ENCODE measurements at places on chromosomes 2 and 18.

GRCh38 chr2:88925770-88926462 lies 234.4 kb downstream of the RPIA start:
- H3K27ac ChIP-seq = no peak overlapping the region
- peak; percentile 81 for DNase-seq

DNA sequence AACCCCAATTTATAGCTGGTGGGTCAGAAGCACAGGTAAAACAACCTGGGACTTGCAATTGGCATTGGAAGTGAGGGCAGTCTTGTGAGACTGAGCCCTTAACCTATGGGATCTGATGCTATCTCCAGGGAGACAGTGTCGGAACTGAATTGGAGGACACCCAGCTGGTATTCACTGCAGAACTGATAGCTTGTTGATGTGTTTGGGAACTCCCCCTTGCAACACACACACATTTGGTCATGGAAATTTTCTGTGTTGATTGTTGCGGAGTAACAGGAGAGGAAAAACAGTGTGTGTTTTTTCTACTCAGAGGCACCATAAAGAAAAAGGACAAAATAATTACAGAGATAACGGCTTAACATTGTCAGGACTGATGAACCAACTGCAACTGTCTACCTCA lies 16.1 kb downstream of the TPGS2 start:
- H3K4me3 ChIP-seq = no peak overlapping the region
- peaks cover 25% of the 10 kb centered on the region for H3K36me3 ChIP-seq
- H3K4me1 ChIP-seq = peaks cover 19% of the 10 kb centered on the region
- no peaks in the 10 kb centered on the region for H3K27me3 ChIP-seq
- H3K27ac ChIP-seq = peak overlapping the region; percentile 4
- no peak for DNase-seq

GRCh38 chr18:34514238-34514637 lies 195.9 kb upstream of the DTNA start:
- no peaks in the 10 kb centered on the region for H3K36me3 ChIP-seq
- no peaks in the 10 kb centered on the region for H3K4me1 ChIP-seq
- DNase-seq = no peak
- no peak overlapping the region for H3K4me3 ChIP-seq

DNA sequence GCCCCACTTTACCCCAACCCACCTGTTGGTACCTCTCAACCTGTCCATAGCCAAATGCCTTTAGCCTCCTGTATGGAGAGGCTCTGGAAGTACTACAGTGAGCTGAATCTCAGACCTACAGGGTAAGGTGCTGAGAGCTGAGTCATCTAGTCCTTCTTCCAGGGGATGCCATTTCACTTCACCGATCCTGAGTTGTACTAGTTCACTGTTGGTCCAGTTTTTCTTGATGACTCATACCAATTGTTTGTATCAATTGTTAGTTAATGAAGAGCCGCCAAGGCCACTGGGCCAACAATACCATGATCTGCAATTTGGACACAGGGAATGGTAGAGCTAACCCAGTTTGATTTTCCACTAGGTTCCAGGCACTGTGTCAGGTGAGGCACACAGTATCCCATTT lies 257.0 kb downstream of the CLIP4 start:
- H3K27me3 ChIP-seq = no peaks in the 10 kb centered on the region
- no peaks in the 10 kb centered on the region for H3K36me3 ChIP-seq
- no peak for DNase-seq
- no peak overlapping the region for H3K4me3 ChIP-seq

GRCh38 chr2:55144922-55145820 lies 86.9 kb downstream of the CLHC1 start:
- DNase-seq = no peak
- no peak overlapping the region for H3K27ac ChIP-seq
- no peaks in the 10 kb centered on the region for H3K36me3 ChIP-seq

GRCh38 chr18:7871560-7872456 lies 304.7 kb downstream of the PTPRM start:
- DNase-seq = no peak
- H3K27ac ChIP-seq = peak overlapping the region; percentile 65
- peaks cover 25% of the 10 kb centered on the region for H3K4me1 ChIP-seq

DNA sequence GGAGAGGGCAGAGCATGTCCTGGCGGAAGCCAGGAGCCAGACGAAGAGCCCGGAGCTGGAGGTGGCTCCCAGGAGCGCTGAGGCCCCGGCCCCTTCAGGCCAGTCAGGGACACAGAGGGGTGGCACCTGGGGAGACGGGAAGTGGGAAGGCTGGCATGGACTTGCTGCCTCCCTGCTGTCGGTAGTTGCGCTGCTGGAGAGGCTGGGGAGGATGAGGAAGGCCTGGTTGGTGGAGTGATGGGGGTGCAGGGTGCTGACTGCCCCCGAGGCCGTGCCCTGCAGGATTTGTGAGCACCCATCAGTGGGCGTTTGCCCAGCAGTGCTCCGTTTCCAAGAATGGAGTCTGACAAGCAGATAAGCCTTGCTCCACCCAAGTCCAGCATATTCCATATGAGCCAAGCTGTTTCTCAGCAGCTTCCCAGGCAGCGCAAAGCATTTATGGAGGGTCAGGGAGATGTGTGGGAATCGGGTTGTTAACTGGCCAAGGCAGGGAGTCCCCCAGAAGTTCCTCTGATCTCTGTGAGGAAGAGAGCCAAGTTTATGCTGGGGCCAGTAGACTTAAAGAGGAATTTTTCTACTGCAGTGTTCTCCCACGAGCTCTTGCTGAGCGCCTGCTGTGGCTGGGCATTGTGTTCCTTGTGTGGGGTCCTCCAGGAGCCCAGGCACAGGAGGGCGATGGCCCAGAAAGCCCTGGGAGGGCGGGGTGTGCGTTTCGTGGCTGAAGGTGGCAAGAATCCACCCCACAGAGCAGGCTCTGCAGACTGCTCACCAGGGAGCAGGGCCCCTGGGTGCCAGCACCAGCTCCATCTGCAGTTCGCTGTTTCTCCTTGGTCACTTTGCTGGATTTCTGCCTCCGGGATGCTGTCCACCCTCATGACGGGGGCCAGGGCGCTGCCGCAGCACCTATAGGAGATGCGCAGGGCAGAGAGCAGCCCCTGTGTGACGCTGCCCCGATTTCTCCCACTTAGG lies 250.2 kb downstream of the ALPK2 start:
- H3K36me3 ChIP-seq = peaks cover 60% of the 10 kb centered on the region
- H3K4me3 ChIP-seq = no peak overlapping the region
- no peak overlapping the region for H3K27ac ChIP-seq
- no peak for DNase-seq
- no peaks in the 10 kb centered on the region for H3K27me3 ChIP-seq

DNA sequence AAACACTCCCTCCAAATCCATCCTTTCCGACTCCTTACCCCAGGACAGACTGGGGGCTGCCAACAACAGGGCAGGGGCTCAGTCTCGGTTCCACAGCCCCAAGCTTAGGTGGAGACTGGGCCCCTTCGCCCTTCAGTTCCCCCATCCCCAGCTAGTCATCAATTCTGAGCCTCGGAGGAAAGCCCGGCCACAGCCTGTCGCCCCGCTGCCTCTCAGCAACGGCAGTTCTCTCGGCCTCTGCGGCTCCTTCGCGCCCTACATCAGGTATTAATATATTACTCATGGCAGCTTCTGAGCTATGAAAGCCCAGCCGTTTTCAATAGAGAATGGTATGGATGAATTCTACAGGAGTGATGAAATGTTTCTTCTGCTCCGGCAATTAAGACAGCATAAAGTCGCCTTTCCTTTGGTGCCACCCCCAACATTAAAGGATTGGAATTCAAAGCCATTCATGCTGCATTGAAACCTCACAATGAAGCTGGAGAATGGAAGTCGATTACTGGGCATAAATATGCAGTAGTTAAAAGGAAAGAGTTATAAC lies 2.8 kb downstream of the HDAC4 start:
- H3K27ac ChIP-seq = no peak overlapping the region
- H3K4me3 ChIP-seq = no peak overlapping the region
- peak; percentile 52 for DNase-seq
- peaks cover 31% of the 10 kb centered on the region for H3K4me1 ChIP-seq

DNA sequence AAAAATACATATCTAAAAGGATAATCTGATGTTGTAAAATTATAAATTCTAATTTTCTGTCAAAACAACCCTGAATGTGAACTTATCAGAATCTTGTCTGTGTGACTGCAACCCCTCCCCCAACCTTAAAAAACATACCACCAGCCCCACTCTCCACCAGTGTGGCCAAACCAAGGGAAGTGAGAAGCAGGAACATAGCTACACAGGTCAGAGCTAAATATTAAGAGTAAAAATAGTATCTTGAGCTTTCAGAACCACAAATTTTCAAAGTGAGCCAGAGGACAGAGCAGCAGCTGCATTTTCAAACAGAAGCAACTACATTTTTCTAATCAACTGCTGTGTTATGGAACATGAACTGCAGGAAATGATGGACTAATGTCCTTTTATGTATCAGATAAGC lies 156.7 kb downstream of the SLC4A10 start:
- no peaks in the 10 kb centered on the region for H3K36me3 ChIP-seq
- H3K27me3 ChIP-seq = no peaks in the 10 kb centered on the region
- no peak overlapping the region for H3K27ac ChIP-seq
- DNase-seq = no peak
- no peaks in the 10 kb centered on the region for H3K4me1 ChIP-seq

DNA sequence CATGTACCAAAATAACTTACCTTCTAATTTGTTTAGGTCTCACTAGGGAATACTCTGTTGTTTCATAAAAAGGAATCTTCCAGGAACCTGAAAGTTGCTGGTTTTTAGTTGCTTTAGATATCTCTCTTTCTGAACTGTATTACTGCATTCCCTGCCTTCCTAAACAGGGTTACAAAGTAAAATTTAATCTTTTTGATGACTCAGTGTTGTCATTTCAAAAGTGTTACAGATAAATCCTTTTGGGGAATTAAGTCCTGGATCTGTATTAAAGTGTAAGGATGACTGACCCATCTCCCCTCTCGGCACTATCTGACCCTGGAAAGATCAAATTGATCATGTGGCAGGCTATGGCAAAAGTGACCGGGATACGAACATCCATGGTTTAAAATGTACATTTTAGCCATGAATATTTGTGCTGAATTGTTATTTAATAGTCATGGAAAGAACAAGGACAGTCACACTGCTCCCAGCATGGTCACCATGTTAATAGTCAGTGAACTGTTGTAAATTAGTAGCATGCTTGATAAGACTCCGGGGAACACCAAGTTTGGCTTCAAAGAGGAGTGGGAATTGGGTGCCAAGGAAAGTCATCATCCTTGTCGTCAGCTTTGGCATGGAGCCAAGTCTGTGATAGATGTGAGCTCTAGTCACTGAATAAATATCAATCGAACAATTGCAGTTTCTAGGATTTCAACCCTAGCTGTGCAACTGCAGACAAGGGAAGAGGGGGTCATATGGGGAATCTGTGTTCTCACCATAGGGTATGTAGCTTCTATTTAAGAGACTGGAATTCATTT lies 4.2 kb downstream of the PLEKHA3 start:
- no peaks in the 10 kb centered on the region for H3K36me3 ChIP-seq
- H3K4me1 ChIP-seq = peaks cover 25% of the 10 kb centered on the region
- H3K27me3 ChIP-seq = no peaks in the 10 kb centered on the region
- H3K27ac ChIP-seq = no peak overlapping the region

DNA sequence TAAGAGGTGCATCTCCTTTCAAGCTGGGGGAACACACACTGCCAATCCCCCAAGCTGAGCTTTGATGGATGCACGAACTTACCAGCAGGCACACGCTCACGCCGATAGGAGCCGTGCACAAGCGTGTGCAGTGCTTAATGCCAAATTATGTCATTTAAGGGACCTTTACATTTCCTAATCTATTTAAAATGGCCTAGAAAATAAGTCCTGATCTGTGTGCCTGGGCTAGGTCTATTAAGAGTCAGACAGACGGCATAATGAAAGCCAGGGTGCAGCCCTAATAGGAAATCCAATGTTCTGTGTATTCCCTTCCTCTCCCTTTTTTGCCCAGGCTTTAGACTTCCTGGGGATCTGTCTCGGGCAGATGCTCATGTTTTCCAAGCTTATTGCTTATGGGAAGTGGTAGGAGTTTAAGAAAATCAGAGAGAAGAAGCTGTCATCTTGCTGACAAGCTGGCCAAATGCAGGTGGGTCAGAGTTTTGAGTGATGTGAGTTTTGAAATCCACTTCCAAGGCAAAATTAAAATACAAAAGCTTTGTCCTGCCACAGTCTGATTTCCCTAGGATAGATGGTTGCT lies 142.6 kb downstream of the MYT1L start:
- DNase-seq = no peak
- no peak overlapping the region for H3K4me3 ChIP-seq
- no peaks in the 10 kb centered on the region for H3K4me1 ChIP-seq

DNA sequence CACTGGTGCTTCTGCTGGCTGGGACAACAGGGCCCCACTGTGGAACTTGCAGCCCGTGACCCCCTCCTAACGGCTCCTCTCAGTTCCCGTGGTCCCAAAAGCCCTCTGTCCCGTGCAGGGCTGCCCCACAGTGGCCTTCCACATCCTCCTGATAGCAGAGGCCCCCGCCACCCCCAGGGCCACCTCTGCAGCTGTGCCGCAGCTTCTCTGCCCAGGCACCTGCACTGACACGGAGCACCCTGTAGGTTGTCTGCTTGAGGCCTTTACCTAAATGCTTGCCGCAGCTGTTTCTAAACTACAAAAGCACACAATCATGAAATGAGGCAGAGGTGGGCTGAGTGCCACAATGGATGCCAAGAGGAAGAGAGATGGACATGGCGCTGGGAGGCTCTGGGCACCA lies 13.5 kb upstream of the GRHL1 start:
- peaks cover 4% of the 10 kb centered on the region for H3K4me1 ChIP-seq
- H3K27ac ChIP-seq = no peak overlapping the region
- H3K27me3 ChIP-seq = no peaks in the 10 kb centered on the region
- no peak overlapping the region for H3K4me3 ChIP-seq
- peaks cover 6% of the 10 kb centered on the region for H3K36me3 ChIP-seq
- no peak for DNase-seq

DNA sequence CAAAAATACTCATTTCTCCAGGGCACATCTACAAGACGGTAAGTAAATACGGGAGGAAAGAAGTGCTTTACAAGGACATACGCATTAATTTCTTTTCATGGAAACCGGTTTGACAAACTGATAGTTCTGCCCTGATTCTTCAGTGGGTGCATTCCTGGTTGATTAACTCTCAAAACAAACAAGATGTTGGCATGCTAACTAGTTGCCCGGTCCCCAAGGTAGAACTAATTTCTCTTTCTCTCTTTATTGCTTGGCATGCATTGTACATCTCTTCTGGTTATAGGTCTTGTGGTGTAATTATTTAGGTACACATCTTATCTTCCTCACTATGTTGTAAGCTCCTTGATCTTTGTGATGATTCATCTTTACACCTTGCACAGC lies 46.9 kb upstream of the SPATS2L start:
- H3K4me3 ChIP-seq = no peak overlapping the region
- H3K27ac ChIP-seq = no peak overlapping the region
- no peaks in the 10 kb centered on the region for H3K4me1 ChIP-seq

- peak overlapping the region; percentile 88 for H3K27ac ChIP-seq
- H3K4me3 ChIP-seq = no peak overlapping the region
- H3K27me3 ChIP-seq = no peaks in the 10 kb centered on the region
- DNase-seq = no peak
- no peaks in the 10 kb centered on the region for H3K36me3 ChIP-seq
These were observed 72.4 kb upstream of the IL1R1 start for GRCh38 chr2:102070058-102070642.

- H3K27ac ChIP-seq = no peak overlapping the region
- H3K4me3 ChIP-seq = no peak overlapping the region
- no peaks in the 10 kb centered on the region for H3K4me1 ChIP-seq
These were observed 10.4 kb upstream of the DOCK10 start for GRCh38 chr2:225052703-225053102.

- H3K27me3 ChIP-seq = no peaks in the 10 kb centered on the region
- peaks cover 10% of the 10 kb centered on the region for H3K4me1 ChIP-seq
- H3K36me3 ChIP-seq = peaks cover 3% of the 10 kb centered on the region
- H3K4me3 ChIP-seq = no peak overlapping the region
- DNase-seq = no peak
These were observed 34.4 kb downstream of the VPS54 start for GRCh38 chr2:63984606-63985359.

Data from upper lobe of left lung (tissue), 6 donors.